ENCODE measurements at places on chromosomes 3 and 15.

DNA sequence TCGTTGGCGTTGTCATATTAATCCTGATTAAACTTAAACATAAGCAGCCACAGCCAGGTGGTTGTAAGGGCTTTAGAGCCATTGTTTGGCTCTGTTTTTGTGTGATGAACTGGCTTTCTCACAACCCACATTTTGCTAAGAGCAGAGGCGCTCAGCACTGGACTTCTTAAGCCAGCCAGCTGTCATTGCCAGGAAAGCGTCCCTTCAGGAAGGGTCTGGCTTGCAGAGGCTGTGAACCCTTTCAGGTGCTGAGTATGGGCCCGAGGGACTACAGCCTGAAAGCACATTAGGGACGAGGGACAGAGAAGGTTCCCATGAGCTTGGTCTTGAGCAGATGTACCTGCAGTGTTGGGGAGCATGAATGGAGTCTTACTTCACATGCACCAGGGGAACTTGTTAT lies 112.3 kb downstream of the CHCHD6 start:
- no peak for DNase-seq

DNA sequence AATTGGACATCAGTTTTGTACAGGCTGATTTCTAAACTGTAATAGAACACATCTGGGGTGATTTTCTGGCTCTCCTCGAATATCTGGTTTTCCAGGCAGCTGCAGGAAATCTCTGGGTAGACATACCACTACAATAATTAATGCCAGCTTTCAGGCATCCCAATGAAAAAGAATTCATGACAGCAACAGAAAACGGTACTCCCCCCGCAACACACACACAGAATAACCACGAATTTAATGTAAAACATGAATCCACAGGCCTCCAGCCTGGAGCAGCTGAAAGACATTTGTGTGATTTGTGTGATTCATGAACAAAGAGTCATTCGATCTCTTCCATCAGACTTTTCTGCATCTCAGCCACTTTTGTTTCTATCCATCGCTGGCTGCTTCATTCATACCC lies 262.2 kb downstream of the MAGI1 start:
- no peak for DNase-seq

- no peak for DNase-seq
These were observed 8.1 kb downstream of the PTX3 start for GRCh38 chr3:157444797-157445184.

GRCh38 chr3:49997862-49998261 lies 57.9 kb downstream of the RBM6 start:
- no peak for DNase-seq

DNA sequence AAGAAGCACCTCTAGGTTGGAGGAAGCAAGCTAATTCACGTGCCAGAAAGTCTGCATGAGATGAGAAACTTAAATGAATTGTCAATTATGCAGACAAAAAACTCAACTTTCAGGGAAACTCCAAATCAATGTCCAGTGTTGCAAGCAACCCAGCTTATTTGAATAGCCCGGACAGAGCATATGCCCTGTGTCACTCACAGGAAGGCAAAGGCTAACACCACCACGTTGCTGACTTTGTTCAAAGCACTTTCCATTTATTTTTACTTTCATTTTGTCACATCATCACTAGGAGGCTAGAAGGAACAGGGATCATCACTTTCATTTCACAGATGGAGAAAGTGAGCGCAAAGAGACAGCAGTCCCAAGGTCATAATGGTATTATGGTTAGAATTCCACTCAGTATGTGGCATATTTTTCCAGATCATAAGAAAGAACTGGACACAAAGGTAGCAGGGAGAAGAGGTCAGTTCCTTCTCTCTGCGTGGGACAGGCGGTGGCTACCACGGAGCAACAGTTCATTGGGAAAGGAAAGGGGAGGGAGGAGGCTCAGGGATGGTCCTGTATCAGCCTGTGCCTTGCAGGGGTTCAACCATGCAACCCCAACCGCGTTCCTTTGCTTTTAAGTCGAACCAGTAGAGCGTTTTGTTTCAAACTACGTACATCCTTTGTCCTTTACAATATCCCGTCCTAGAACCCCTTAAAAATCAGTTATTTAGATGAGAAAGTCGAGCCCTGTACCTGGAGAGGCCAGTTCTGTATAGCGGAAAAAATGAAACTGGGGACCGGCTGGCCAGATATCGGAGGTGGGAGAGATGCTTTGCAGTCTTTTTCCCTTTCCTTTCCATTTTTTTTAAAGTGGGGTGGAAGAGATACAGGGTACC lies 1.1 kb downstream of the HEG1 start:
- no peak for DNase-seq

GRCh38 chr3:103977417-103977816 lies 1389.3 kb upstream of the ALCAM start:
- no peak for DNase-seq

DNA sequence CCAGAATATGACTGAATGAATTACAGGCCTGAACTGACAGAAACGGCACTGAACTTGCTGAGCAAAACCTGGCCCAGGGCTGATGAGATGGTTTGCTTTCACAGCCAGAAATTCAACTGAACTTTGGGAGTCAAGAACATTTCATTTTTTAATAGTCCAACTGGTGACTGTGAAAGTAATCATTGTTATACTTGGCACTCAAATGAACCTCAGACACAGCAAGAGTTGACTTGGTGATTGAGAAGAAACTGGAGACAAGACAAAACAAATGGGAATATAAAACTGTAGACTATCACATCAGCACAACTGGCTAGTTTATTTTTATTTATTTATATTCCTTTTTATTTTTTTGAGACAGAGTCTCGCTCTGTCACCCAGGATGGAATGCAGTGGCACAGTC lies 858.9 kb upstream of the CFAP20DC start:
- DNase-seq: no peak

GRCh38 chr15:85793641-85794597 lies 806 bp downstream of the KLHL25 start:
- DNase-seq: peak; percentile 76

DNA sequence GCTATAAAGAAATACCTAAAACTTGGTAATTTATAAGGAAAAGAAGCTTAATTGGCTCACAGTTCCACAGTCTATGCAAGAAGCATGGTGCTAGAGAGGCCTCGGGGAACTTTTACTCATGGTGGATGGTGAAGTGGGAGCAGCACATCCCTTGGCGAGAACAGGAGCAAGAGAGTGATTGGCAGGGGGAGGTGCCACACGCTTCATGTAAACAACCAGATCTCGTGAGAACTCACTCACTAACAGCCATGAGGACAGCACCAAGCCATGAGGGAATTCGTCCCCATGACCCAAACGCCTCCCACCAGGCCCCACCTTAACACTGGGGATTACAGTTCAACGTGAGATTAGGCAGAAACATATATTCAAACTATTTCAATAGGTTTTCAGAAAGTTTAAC lies 28.0 kb downstream of the GABRB3 start:
- no peak for DNase-seq

DNA sequence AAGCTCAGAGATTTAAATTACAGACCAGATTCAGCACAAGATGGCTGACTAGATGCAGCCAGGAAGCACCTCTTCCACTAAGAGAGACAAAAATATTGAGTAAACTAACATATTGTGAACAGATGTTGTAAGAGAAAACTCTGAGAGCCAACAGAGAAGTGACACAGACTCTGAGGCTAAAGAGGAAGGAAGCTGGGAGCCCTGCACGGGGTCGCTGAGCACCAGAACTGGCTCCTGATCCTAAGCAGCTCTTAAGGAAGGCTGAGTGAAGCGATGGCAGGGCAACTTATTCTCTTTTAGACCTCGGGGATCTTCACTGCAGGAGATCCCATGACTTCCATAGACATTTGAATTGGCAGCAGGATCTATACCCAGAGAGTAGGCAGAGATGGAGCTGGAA lies 578.0 kb upstream of the GRM7 start:
- DNase-seq: no peak

GRCh38 chr3:141388395-141388794 lies 20.1 kb downstream of the ZBTB38 start:
- DNase-seq: no peak

GRCh38 chr15:69161878-69162213 lies 1.4 kb downstream of the GLCE start:
- DNase-seq: no peak

DNA sequence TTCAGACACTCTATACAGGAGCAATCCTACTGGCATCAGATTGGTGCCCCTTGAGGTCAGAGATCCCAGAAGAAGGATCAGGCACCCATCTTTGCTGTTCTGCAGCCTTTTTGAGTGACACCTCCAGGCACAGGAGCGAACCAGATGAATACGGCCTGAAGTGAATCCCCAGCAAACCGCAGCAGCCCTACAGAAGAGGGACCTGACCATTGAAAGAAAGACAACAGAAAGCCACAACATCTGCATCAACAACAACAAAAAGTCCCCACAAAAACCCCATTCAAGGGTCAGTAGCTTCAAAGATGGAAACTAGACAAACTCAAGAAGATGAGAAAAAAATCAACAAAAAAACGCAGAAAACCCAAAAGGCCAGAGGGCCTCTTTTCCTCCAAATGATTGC lies 130.4 kb downstream of the PPM1L start:
- no peak for DNase-seq

DNA sequence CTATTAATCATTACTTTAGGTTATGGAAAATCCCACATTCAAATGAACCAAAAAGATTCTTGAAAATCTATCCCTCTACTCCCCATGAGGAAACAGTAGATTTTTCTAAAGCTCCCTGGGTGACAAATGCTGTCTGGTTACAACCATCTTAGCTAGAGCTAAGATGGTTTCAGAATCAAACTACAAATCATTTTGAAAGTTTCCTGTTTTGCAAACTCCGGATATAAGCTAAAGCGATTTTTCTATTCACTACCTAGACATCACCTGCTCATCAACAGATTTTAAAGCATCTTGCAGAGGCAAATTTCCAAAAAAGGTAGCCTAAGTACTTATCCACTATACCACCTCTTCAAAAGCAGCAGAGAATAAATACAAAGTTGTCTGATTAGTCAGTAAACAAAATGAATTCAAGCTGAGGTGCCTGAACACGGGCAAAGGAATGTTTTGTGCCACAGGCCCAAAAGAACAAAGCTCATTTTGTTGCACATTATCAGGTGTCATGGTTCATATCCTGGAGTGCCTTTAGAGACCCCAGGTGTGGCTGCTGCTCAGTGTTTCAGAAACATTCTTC lies 204.9 kb downstream of the TNIK start:
- DNase-seq: no peak

GRCh38 chr15:69660658-69661405 lies 208.2 kb downstream of the RPLP1 start:
- peak; percentile 23 for DNase-seq

- no peak for DNase-seq
These were observed 64.3 kb upstream of the SGO1 start for GRCh38 chr3:20250314-20250713.

- DNase-seq: no peak
These were observed 82.9 kb upstream of the THBS1 start for GRCh38 chr15:39497759-39498565.

GRCh38 chr3:172711454-172711795 lies 558 bp upstream of the NCEH1 start:
- no peak for DNase-seq
